ENCODE measurements at places on chromosomes 2 and 18.

- DNase-seq: no peak
These were observed 16.0 kb downstream of the R3HDM1 start for GRCh38 chr2:135547311-135547710.

- DNase-seq: no peak
These were observed 488.9 kb downstream of the MBD2 start for GRCh38 chr18:53735526-53735925.

DNA sequence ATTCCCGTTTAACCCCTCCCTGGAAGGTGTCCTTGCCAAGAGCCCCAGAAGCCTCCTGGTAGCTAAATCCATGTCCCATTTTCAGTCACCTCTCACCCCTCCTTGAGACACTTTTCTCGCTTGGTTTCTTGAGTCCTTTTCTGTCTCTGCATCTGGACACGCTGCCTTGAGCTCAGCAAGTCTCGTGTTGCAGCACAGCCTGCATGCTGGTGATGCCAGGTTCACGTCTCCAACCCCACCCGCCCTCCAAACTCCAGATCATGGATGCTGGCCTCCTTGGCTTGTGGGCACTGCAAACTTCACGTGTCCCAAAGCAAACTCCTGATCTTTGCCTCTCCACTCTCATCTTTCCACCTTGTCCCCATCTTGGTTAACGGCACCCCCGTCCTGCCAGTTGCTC, 39.3 kb downstream of the CENPO start:
- DNase-seq: no peak

DNA sequence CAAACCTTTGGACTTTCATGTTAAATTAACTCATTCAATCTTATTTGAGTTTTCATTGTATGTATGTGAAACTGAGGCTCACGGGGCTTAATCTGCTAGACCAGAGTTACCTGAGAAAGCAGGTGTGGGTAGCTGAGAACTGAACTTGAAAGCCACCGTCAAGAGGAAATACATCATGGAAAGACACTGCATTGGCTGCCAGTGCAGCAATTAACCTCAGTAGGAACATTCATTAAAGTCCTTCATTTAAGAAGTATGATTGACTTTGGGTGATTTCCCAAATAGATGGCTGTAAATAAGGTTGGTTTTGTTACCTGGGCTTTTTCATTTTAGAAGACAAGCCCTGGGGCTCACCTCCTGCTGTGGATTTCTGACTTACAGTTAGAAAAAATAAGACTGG, 36.5 kb upstream of the MGAT5 start:
- DNase-seq: no peak

GRCh38 chr2:224072541-224073188, 33.6 kb upstream of the SERPINE2 start:
- DNase-seq: no peak

DNA sequence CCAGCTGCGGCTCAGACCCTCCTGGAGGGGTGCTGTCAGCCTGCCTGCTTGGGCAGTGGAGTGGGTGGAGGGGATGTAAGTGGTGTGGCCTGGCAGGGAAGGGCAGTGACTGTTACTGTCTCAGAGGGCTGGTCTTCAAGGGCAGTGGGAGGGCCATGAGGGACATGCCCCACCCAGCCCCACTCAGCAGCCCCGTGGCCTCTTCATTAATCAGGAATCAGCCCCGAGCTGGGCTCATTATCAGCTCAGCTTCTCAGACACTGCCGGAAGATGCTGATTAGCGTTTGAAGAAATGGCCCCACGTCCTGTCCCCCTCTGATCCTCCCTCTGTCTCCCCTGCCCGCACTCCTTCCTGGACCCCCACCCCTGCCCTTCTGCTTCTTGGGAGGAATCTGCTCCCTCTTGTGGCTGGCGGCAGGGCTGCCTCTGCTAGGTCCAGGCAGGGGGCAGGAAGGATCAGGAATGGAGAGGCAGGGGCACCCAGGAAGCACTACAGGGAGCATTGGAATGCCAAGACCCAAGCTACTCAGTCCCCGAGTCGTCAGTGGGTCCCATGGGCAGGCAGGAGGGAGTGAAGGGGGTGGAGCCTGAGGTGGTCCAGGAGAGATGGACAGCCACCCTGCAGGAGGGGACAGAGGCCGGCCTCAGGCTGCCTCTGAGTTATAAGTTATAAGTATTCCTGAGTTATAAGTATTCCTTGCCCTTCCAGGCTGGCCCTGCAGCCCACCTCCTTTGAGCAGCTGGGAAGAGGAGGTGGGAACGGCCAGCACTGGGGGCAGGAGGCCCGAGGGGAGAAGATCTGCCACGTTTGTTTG, 7.0 kb downstream of the ASIC4 start:
- DNase-seq: no peak
